Placental epithelial cell (primary cell): ENCODE measurements at places on chromosomes 6 and 20. TPM values are rescaled to one million over a fixed set of nuclear protein-coding genes. Genes with fewer than 3 reads are reported as not detected.

Gene EPPIN
- 0.11 TPM in 1 of 2 replicates, not detected in the other for total RNA-seq

Gene BLOC1S5
- 14.9 and 16.8 TPM in 2 replicates for total RNA-seq

Gene CDK5RAP1
- total RNA-seq = 13.7 and 15.8 TPM in 2 replicates

Gene PPP1R14C
- total RNA-seq = 4.7 and 14.5 TPM in 2 replicates

Gene LY6G6F
- total RNA-seq = not detected in 2 replicates

Gene MUC22
- total RNA-seq = 0.11 TPM in 1 of 2 replicates, not detected in the other

Gene ZNF165
- 1.6 and 2.2 TPM in 2 replicates for total RNA-seq

Gene TMEM244
- not detected in 2 replicates for total RNA-seq

Gene HLA-DOB
- 1.2 and 3.0 TPM in 2 replicates for total RNA-seq

Gene EGFL8
- total RNA-seq = 4.3 and 5.1 TPM in 2 replicates

Gene SLC22A16
- total RNA-seq = not detected in 2 replicates

Gene CST4
- not detected in 2 replicates for total RNA-seq

Gene CALHM5
- under 0.01 and 0.22 TPM in 2 replicates for total RNA-seq
